ENCODE measurements at places on chromosomes 13 and 19.

DNA sequence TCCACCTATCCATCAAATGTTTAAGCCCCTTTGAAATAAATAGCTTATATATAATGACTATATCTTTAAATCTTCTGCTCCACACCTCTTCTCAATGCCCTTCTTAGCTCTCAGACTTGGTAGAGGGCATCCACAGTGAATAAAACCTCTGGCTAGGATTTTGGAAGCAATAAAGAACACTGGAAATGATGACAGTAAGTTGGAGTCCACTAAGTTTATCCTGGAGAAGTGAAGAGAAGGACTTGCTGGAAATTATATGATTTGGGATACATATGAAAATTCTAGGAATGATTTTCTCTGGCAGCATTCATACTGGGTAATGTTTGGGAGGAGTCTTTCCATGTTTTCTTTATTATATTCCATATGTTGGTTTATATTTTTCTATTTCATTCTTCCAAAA, 133.5 kb upstream of the KL start:
- H3K27ac ChIP-seq: no peak overlapping the region
- no peak for DNase-seq
- no peak overlapping the region for H3K4me3 ChIP-seq
- H3K27me3 ChIP-seq: no peaks in the 10 kb centered on the region
- H3K4me1 ChIP-seq: no peaks in the 10 kb centered on the region
- no peaks in the 10 kb centered on the region for H3K36me3 ChIP-seq

DNA sequence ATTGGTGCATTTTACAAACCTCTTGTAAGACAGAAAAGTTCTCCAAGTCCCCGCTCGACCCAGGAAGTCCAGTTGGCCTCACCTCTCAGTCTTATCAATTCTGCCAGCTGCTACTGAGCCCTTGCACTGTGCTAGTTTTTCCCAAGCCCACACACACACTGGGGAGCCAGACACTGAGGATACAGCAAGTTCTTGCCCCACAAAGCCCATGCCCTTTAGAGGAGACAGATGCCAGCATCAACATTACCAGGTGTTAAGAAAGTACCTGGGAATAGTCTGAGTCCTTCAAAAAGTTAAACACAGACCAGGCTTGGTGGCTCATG, 175.0 kb downstream of the PTPRS start:
- H3K4me3 ChIP-seq: no peak overlapping the region
- DNase-seq: no peak
- H3K27ac ChIP-seq: no peak overlapping the region
- no peaks in the 10 kb centered on the region for H3K36me3 ChIP-seq
- peaks cover 2% of the 10 kb centered on the region for H3K27me3 ChIP-seq
- H3K4me1 ChIP-seq: no peaks in the 10 kb centered on the region

GRCh38 chr19:5080030-5080654, 111.2 kb downstream of the KDM4B start:
- DNase-seq: no peak
- no peaks in the 10 kb centered on the region for H3K4me1 ChIP-seq
- H3K27me3 ChIP-seq: no peaks in the 10 kb centered on the region
- no peak overlapping the region for H3K27ac ChIP-seq
- peaks cover 7% of the 10 kb centered on the region for H3K36me3 ChIP-seq

DNA sequence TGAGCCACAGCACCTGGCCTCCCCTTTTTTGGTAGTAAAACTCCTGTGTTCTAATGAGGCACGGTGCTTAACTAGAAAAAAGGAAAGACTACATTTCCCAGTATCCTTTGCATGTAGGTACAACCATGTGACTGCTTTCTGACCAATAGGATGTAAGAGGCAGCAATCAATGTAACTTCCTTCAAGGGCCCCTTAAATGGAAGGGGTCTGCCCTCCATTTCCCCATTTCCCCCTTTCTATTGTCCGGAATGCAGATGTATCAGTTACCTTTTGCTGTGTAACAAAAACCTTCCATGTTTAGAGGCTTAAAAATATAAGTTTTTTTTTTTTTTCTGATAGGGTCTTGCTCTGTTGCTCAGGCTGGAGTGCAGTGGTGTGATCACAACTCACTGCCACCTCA, 2.2 kb downstream of the GPR32 start:
- no peak for DNase-seq
- H3K27me3 ChIP-seq: peaks cover 8% of the 10 kb centered on the region
- H3K36me3 ChIP-seq: no peaks in the 10 kb centered on the region
- no peak overlapping the region for H3K27ac ChIP-seq
- H3K4me1 ChIP-seq: peaks cover 5% of the 10 kb centered on the region

DNA sequence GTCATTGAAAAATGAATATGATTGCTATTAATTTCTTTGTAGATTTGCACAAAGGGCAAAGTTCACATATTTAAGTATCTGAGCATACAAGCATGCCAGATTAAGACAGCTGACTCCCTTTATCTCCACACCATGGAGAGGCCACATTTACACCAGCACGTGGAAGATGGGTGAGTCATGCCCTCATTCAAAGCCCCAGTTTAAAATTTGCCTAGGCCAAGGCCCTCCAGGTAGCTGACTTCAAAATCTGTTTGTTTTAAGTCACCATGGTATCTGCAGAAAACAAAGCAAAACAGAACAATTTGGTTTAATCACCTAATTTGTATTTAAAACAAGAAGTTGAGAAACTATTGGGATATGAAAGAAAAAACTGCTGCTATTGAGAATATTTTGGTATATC, 109.2 kb downstream of the ESD start:
- H3K36me3 ChIP-seq: peaks cover 19% of the 10 kb centered on the region
- no peak overlapping the region for H3K4me3 ChIP-seq
- no peaks in the 10 kb centered on the region for H3K27me3 ChIP-seq
- peaks cover 21% of the 10 kb centered on the region for H3K4me1 ChIP-seq
- no peak for DNase-seq
- H3K27ac ChIP-seq: no peak overlapping the region

- H3K4me3 ChIP-seq: no peak overlapping the region
- H3K36me3 ChIP-seq: no peaks in the 10 kb centered on the region
- no peaks in the 10 kb centered on the region for H3K4me1 ChIP-seq
Observed at GRCh38 chr13:33278913-33279312, 6.6 kb downstream of the STARD13 start.

GRCh38 chr13:112042496-112042895, 24.5 kb upstream of the SOX1 start:
- no peak for DNase-seq
- peaks cover 4% of the 10 kb centered on the region for H3K27me3 ChIP-seq
- H3K27ac ChIP-seq: no peak overlapping the region
- no peaks in the 10 kb centered on the region for H3K36me3 ChIP-seq
- H3K4me3 ChIP-seq: no peak overlapping the region

- no peaks in the 10 kb centered on the region for H3K36me3 ChIP-seq
- no peak for DNase-seq
- no peak overlapping the region for H3K27ac ChIP-seq
- peaks cover 19% of the 10 kb centered on the region for H3K27me3 ChIP-seq
Observed at GRCh38 chr13:113567681-113568080, 16.9 kb upstream of the TFDP1 start.

- peaks cover 20% of the 10 kb centered on the region for H3K4me1 ChIP-seq
- H3K36me3 ChIP-seq: no peaks in the 10 kb centered on the region
- H3K27me3 ChIP-seq: peaks cover 76% of the 10 kb centered on the region
- peak overlapping the region; percentile 85 for H3K4me3 ChIP-seq
Observed at GRCh38 chr13:44436589-44437337, 63.1 kb downstream of the SERP2 start.

DNA sequence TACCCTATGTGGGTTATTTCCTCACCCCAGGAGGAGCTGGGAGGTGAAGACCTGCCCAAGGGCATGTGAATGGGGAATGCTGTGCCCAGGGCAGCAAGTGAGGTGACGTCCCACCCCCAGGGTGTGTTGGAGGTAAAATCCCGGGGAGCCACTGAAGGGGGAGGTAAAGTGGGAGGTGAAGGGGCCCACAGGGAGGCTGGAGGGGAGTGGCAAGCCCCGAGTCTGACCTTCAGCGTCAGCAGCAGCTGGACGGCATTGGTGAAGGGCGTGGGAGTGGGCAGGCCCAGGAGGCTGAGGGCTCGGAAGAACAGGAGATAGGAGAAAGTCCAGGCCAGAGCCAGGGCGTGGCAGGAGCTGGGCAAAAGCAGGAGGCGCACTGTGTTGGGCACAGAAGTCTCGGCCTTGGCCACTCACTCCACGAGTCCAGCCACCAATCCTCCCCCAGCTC, 2.4 kb downstream of the MBOAT7 start:
- no peaks in the 10 kb centered on the region for H3K27me3 ChIP-seq
- H3K4me1 ChIP-seq: peaks cover 25% of the 10 kb centered on the region
- H3K36me3 ChIP-seq: peaks cover 23% of the 10 kb centered on the region
- DNase-seq: no peak
- peak overlapping the region; percentile 92 for H3K4me3 ChIP-seq

DNA sequence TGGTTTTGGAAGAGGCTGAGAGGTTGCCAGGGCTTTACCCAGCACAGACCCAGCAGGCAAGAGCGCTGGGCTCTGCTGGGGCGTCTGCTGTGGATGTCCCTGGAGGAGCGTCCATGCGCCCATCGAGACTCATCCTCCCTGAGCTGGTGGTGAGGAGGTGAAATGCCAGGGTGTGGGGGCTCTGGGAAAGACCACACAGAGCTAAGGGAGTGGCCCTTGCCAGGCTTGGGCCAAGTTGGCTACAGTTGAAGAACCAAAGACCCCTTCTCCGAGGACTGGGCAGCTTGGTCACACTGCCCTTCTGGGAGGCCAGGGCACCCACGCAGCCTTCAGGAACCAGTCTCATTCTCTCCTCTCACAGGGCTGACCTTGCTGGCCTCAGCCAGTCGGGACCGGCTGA, 24.6 kb upstream of the OVOL3 start:
- H3K27me3 ChIP-seq: no peaks in the 10 kb centered on the region
- peaks cover 51% of the 10 kb centered on the region for H3K36me3 ChIP-seq
- H3K27ac ChIP-seq: no peak overlapping the region
- no peak for DNase-seq

DNA sequence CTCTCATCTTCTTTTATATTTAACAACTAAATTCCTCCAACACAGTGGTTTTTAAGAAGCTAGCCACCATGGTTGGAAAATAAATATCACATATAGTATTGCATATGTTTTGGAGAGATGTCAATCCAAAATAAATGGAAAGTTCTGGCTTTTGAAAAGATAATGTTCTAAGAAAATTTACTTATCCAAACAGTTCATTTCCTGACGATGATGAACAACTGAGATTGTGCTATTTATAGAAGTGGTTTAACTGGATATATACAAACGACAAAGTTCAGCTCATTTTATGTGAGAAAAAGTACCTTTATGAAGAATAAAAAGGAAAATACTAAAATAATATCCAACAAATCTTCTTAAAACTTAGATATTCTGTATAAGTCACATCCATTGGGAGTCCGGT, 174.7 kb downstream of the MZT1 start:
- DNase-seq: no peak
- H3K27ac ChIP-seq: no peak overlapping the region
- H3K27me3 ChIP-seq: no peaks in the 10 kb centered on the region
- no peak overlapping the region for H3K4me3 ChIP-seq
- no peaks in the 10 kb centered on the region for H3K4me1 ChIP-seq

DNA sequence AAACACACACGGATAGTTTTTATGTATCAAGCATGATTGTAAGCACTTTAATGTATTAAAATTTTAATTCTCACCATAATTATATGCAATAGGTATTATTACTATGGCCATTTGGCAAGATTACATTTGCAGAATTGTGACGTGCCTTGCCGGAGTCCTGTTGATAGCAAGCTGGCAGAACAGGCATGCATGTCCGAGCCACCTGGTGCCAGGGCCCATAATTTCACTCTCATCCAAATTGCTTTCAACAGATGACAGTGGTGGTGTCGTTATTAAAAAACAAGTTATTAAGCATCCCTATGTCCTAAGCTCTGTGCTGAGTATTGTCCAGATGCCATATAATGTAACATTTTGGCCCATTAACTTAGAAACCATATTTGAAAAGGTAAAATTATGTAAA, 374.3 kb downstream of the FOXO1 start:
- H3K36me3 ChIP-seq: peaks cover 4% of the 10 kb centered on the region
- peaks cover 4% of the 10 kb centered on the region for H3K4me1 ChIP-seq
- no peak for DNase-seq
- no peak overlapping the region for H3K27ac ChIP-seq
- H3K4me3 ChIP-seq: no peak overlapping the region
- no peaks in the 10 kb centered on the region for H3K27me3 ChIP-seq

DNA sequence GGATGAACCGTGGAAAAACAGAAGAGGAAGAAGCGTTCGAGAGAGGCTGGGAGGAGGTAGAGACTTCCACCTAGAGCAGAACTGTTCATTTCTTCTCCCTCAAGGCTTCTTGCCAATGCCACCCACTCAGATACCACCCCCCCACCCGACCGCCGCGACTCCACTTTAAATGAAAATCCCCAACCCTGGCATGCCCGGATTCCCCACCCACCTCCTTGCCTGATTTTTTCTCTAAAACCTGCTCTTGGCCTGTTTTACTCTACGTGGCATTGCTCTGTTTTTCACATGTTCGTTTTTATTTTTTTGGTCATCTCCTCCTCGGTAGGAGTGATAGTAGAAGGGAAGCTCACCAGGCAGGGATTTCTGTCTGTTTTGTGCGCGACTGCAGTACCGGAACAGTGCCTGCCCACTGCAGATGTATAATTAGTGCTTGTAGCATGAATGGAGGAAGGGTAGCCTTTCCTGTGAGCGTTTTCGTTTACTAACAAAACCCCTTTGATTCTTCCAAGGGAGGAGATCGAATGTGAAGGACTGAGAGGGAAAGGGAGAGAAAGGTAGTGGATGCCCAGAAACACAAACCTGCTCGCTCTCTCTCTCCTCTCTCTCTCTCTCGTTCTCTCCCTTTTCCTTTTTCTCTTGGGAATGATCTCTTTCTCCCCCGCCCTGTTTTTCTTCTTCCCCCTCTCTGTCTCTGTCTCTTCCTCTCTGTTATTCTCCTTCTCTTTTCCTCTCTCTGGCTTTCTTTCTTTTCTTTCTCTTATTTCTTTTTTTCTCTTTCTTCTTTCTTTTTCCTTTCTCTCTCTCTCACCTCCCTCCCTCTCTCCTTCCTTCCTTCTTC, 2.2 kb downstream of the CD70 start:
- H3K27ac ChIP-seq: peak overlapping the region; percentile 70
- H3K27me3 ChIP-seq: peaks cover 40% of the 10 kb centered on the region
- H3K4me3 ChIP-seq: peak overlapping the region; percentile 95
- DNase-seq: no peak
- peaks cover 31% of the 10 kb centered on the region for H3K36me3 ChIP-seq

- peaks cover 32% of the 10 kb centered on the region for H3K27me3 ChIP-seq
- no peaks in the 10 kb centered on the region for H3K36me3 ChIP-seq
- H3K4me1 ChIP-seq: peaks cover 17% of the 10 kb centered on the region
- no peak for DNase-seq
Observed at GRCh38 chr19:3096902-3097326, 2.8 kb downstream of the GNA11 start.

DNA sequence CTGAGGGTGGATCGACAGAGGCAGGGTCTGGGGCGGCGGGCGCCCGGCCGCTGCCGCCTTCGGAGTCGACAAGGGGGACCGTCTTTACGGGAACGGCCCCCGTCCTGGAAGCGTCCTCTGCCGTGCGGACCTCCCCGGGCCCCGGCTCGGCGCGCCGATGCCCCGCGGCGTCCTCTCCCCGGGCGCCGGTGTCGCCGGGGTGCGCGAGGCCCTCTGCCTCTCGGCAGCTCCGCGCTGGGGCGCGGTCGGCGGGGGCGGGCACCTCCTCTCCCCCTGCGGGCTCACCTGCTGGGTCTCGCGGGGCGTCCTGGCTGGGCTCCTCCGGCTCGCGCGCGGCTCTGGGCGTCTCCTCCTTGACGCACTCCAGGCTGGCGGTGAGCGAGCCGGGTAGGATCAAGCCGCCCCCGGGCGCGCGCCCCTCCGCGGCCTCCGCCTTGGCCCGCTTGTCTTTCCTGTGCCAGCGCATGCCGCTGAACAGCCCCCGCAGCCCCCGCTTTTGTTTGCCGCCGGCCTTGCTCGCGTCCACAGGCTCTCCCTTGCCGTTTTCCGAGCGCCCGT, 1.5 kb downstream of the AMER2 start:
- peaks cover 6% of the 10 kb centered on the region for H3K4me1 ChIP-seq
- peaks cover 65% of the 10 kb centered on the region for H3K27me3 ChIP-seq
- DNase-seq: no peak
- H3K36me3 ChIP-seq: no peaks in the 10 kb centered on the region
